IMR-90 (cell line): ENCODE measurements at places on chromosomes 7 and 10.

DNA sequence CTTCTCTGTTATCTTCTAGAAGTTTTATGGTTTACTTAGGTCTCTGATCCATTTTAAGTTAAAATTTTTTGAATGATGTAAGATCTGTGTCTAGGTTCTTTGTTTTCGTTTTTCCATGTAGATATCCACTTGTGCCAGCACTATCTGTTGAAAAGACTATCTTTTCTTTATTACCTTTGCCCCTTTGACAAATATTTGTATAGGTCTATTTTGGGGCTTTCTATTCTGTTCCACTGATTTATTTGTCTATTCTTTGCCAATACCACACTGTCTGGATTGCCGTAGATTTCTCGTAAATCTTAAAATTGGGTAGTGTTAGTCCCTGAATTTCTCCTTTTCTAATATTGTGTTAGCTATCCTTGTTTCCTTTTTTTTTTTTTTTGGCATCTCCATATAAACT, 71.4 kb upstream of the PDSS1 start:
- no peak overlapping the region for H3K27ac ChIP-seq
- H3K27me3 ChIP-seq = no peaks in the 10 kb centered on the region; the same call in 1 of the 2 replicates
- H3K4me3 ChIP-seq = no peak overlapping the region
- H3K4me1 ChIP-seq = no peaks in the 10 kb centered on the region
- DNase-seq = no peak

- no peaks in the 10 kb centered on the region for H3K36me3 ChIP-seq
- H3K4me1 ChIP-seq = no peaks in the 10 kb centered on the region
- no peak overlapping the region for H3K27ac ChIP-seq
- DNase-seq = no peak
Observed at GRCh38 chr10:70936111-70936510, 47.7 kb upstream of the PCBD1 start.

- no peaks in the 10 kb centered on the region for H3K36me3 ChIP-seq
- no peaks in the 10 kb centered on the region; the same call in 1 of the 2 replicates for H3K27me3 ChIP-seq
Observed at GRCh38 chr10:113524539-113525490, 28.0 kb upstream of the HABP2 start.

DNA sequence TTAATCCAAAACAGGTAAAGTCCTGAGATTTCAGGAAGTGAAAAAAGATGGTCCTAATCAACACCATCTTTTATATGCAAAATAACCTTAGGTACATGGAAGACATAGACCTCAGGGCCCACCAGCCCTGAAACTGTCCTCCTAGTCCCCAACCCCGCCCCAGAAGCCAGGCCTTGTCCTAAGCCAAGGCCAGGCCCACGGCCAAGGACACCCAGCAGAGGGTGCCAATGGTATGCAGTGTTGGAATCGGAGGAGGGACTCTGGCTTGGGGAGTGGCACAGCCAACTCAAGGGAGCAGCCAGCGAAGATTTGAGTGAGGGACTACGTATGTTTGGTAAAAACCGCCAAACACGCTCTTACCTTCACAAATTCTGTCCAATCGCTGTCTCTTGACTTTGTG, 96.7 kb downstream of the ZRANB1 start:
- H3K27ac ChIP-seq = no peak overlapping the region
- no peak overlapping the region for H3K4me3 ChIP-seq
- H3K4me1 ChIP-seq = peaks cover 37% of the 10 kb centered on the region
- peaks cover 7% of the 10 kb centered on the region; the same call in 1 of the 2 replicates for H3K36me3 ChIP-seq
- no peaks in the 10 kb centered on the region for H3K27me3 ChIP-seq

DNA sequence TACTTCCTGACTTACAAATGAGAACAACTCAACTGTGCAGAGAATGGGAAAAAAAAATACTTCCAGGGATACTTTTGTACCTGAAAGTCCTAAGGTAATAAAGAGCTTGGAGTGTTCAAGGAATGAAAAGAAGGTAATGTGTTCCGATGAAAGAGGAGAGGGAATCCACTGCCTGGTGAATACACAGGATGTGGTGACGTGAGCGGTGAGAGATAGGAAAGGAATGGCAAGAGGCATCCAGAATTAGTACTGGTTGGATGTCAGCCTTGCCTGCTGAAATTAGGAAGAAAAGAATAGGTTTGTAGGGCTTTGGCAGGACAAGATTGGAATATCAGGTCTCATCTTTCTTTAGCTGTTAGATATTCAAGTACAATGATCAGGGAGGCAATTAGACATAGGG, 347.7 kb downstream of the POM121L12 start:
- H3K4me3 ChIP-seq = no peak overlapping the region
- no peak for DNase-seq
- no peak overlapping the region for H3K27ac ChIP-seq
- no peaks in the 10 kb centered on the region for H3K27me3 ChIP-seq
- no peaks in the 10 kb centered on the region for H3K4me1 ChIP-seq
- H3K36me3 ChIP-seq = no peaks in the 10 kb centered on the region

GRCh38 chr7:55770778-55771177, 91.8 kb downstream of the SEPTIN14 start:
- no peaks in the 10 kb centered on the region for H3K4me1 ChIP-seq
- no peak overlapping the region for H3K4me3 ChIP-seq
- DNase-seq = no peak
- no peak overlapping the region for H3K27ac ChIP-seq
- H3K27me3 ChIP-seq = no peaks in the 10 kb centered on the region

GRCh38 chr7:158495786-158496185, 91.8 kb downstream of the PTPRN2 start:
- H3K4me3 ChIP-seq = no peak overlapping the region
- H3K27ac ChIP-seq = no peak overlapping the region
- DNase-seq = no peak
- no peaks in the 10 kb centered on the region for H3K4me1 ChIP-seq
